ENCODE measurements at places on chromosomes 3 and 15.

DNA sequence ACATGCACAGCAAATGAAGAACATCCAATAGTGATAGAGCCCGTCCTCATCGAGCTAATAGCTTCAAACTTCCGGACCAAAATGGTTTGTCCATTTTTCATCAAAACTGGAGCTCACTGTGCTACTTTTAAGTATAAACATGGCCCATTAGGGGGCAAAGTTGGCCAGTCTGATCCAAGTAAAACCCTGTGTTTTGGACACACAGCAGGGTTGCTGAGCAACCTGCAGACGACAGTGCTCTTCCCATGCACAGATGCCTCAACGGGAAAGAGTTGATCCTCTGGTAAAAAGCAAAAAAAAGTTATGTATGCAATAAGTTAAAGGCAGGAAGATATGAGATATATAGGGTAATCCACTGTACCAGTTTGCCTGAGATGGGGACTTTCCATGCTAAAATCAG lies 244.0 kb upstream of the THBS1 start:
- DNase-seq, result no peak

DNA sequence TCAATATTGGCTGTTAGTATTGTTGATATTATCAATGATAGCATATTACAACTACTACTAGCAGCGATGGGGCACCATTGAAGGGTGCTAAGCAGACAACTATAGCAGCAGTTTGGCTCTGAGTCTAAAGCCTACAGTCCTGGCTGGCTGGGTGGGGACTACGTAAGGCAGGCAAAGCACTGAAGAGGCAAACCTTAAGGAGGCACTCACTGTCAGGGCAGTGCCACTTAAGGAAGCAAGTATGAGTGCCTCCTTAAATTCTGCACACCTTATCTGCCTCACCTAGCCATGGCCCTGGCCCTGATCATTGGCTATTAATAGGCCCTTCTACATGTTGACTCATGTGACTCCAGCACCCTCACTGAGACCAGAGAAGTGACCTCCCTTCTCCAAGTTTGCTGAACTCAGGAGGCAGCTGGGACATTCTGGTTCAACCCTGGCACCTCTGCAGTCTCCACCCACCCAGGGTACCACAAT lies 20.6 kb downstream of the CDCP1 start:
- DNase-seq, result no peak

GRCh38 chr3:66615643-66616301 lies 115.0 kb upstream of the LRIG1 start:
- DNase-seq, result no peak

DNA sequence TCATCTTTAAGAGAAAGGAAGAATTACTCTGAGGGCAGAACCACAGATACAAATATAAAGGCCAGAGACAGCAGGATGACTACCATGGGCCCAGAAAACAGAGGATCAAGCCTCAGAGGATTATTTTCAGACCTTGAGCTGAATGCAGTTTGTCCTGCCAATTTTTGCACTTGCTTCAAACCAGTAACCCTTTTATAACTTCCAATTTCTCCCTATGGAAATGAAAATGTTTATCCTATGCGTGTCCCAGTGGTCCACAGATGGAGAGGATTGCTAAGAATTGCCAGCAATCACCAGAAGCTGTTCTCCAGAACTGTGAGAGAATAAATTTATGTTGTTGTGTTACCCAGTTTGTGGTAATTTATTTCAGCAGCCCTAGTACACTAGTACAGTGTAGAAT lies 26.4 kb upstream of the MME start:
- DNase-seq, result no peak

DNA sequence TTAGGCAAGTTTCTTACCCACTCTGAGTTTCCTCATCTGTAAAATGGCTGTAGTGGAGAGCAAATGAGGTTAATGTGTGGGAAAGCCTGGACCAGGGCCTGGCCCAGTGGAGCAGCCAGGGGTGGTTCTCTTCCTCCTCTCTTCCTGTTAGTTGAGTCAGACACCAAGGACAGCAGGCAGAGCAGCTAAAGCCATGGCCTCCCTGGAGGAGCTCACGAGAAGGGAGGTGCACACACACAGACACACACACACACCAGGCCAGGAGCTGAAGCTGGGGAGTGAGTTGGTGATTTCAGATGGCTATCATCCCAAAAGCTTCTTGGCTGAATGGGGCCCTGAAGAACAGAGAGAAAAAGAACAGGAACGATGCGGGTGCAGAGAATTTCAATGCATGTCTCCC lies 33.2 kb upstream of the TSPAN3 start:
- DNase-seq, result no peak

- no peak for DNase-seq
Observed at GRCh38 chr3:76352511-76353284, 567.3 kb upstream of the ZNF717 start.

- no peak for DNase-seq
Observed at GRCh38 chr3:194325424-194326153, 25.5 kb downstream of the CPN2 start.

GRCh38 chr3:87702600-87702999 lies 356.2 kb downstream of the CGGBP1 start:
- no peak for DNase-seq

GRCh38 chr15:40702077-40702476 lies 7.1 kb downstream of the RAD51 start:
- DNase-seq, result no peak

GRCh38 chr3:159253860-159254259 lies 452.0 kb downstream of the MFSD1 start:
- DNase-seq, result no peak

GRCh38 chr15:83733206-83733605 lies 79.3 kb downstream of the ADAMTSL3 start:
- no peak for DNase-seq

- no peak for DNase-seq
Observed at GRCh38 chr15:96160800-96161199, 169.7 kb upstream of the NR2F2 start.

- DNase-seq, result no peak
Observed at GRCh38 chr3:71189480-71189879, 394.0 kb downstream of the FOXP1 start.

DNA sequence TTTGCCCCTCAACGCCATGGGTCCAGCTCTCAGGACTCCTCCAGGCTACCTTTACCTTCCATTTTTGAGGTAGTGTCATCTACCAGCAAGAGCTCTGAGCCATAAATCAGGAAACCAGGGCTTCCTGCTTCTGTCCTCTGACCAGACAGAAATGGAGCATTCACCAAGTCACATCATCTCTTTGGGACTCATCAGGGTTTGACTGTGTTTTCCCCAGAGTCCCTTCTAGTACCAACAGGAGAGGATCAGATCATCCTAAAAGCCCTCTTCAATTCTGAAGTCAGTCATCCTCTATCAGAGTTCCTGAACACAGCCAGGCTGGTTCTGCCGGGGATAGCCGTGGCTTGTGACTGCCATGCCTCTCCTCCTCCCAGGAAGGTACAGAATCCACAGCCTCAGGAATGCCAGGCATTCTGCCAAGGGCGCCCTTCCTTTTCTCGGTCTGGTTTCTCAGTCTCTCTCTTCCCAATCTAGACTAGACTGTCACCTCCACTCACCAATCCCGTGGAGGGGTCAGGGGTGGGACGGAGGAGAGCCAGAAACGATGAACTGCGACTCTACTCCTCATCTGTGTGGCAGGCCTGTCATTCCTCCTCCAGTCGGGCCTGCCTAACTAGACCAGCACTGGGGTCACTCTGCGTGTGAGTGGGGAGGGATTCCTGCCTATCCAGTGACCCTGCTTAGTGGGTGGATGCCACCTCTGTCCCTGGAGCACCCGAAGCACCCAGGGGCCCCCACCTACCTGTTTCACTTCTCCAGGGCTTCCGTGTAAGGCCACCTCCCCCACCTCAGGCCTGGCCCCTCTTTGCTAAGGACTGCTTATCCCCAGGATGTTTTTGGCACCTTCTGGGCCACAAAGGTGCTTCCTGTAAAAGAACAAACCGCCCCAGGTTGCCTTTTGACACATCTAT lies 30.9 kb downstream of the CCNL1 start:
- DNase-seq, result no peak

GRCh38 chr3:176967522-176967921 lies 229.8 kb downstream of the TBL1XR1 start:
- no peak for DNase-seq

DNA sequence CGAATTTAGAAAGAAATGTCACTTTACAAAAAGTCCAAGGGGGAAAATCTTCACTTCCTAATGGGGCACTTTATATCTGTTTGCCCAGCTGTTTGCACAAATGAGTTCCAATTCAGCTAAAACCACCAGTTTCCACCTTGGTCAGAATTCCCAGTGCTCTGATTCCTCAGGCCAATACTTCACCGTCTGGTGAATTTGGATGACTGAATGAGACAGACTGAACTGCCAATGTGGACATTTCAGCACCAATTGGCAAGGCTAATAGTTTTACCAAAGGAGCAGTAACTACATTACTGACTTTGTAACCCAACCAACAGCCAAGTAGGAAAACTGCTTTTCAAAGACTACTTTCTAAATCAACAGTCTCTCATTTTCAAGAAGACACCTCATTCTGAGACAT lies 51.8 kb downstream of the ABI3BP start:
- no peak for DNase-seq

DNA sequence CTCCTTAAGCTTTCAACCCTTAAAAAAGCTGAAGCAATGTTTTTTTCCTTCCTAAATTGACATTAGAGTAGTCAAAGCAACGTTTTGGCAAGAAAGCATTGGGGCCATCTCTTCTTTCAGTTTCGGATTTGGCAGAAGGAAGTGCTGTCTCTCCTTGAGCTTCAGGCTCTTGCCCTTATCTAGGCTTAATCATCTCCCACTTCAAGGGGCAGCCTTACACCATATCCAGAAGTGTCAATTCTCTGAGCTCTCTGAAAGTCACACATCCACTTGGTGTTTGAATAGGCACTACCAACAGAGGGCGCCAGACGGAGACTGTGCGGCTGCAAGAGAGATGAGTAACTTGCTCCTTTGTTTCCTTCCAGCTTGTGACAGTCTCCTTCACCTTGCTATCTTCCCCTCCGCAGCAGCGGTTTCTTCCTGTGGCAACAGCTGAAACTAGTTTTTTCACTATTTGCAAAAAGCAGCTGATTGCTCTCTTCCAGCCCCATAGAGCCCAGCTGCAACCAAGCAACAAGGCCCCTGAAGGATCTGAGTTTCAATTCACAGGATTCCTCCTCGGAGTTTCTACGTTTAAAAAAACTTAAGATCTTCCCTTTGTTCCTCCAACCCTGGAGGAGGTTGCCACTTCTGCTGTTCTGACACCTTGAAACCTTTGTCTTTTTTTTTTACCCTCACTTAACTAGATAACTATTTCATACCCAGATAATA lies 147.0 kb upstream of the SLCO3A1 start:
- no peak for DNase-seq

DNA sequence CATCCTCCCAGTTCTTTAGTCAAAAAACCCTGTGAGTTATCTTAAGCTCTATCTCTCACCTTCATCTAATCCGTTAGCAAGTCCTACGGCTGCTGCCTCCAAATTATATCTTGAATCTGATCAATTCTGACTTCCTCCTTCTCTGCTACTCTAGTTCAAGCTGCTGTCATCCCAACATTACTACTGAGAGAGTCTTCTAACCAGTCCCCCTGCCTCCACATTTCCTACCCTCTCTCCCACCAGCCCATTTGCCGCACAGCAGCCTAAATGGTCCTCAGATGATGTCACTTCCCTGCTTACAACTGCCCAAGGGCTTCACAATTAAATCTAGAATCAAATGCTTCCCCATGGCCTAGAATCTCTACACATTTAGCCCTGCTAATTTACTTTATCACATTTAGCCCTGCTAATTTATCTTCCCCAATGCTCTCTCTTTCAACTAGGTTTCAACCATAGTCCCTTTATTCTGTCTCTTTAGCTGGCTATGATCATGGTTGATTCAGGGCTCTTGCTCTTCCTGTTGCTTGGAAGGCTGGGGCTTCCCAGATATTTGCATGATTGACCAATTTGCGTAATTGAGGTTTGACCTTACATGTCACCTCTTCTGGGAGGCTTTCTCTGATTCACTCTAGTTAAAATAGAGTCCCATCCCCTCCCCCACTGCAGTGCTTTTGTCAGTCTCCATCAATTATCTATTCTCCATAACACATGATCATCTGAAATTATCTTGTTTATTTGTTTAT lies 11.0 kb upstream of the ARL14 start:
- DNase-seq, result no peak

DNA sequence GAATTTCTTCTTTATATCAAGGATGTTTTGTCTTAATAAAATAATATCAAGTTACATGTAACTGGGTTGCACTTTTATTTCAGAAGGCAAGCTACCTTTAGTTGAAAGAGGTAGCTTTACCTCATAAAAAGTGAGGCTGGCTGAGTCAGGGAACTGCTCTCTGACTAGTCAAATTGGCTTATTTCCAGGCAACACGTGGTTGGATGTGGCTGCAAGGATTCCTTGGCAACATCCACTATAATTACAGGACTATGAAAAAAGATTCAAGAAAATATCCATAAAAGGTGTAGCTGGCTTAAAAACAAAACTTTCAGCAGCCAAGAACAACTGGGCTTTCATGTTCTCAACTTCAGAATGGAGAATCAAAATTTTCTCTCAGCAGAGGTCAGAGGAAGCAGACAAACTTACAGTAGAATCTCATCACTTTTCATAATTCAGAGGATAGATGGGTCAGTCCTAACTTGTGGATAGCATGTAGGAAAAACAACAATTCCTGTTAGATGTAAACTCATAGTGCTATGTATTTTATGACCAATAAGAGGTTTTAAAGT lies 779.1 kb downstream of the MECOM start:
- no peak for DNase-seq

- DNase-seq, result no peak
Observed at GRCh38 chr3:156471431-156471830, 83.5 kb downstream of the SSR3 start.

GRCh38 chr15:65338366-65338765 lies 33.9 kb downstream of the RNU5B-1 start:
- DNase-seq, result no peak

DNA sequence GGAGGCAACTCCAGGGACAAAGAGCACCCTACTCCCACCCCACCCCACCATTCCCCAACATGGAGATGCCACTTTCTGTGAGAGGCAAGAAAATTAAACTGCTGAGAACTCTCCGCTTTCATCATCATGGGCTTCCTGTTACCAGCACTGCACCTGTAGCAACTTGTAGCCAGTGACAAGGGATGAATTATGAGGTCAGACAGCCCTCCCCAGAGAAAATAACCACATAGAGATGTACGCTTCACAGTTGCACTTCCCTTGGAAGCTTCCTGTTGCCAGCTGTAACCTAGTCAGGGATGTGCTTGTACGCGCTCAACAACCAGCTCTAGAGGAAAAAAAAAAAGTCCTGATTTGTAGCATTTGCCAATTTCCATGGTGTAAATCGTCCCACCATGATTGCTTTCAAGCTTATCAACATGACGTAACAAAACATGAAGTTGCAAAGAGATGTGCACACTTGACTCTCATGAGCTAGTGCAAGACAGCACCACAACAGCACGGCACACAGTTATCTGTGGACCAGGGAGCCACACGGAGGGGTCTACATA lies 145.4 kb downstream of the RAB11A start:
- no peak for DNase-seq

GRCh38 chr3:196096382-196096953 lies 14.6 kb upstream of the TFRC start:
- no peak for DNase-seq

- no peak for DNase-seq
Observed at GRCh38 chr15:65423976-65424679, 1.4 kb upstream of the IGDCC4 start.

GRCh38 chr3:36124118-36124796 lies 256.0 kb upstream of the STAC start:
- no peak for DNase-seq

- DNase-seq, result no peak
Observed at GRCh38 chr3:11510356-11510755, 133.4 kb downstream of the VGLL4 start.

Data from esophagus squamous epithelium (tissue), 5 donors.